ENCODE measurements at places on chromosomes 2 and 18.

GRCh38 chr2:65054749-65055421 is 1.3 kb upstream of the CEP68 start:
- DNase-seq = no peak

- no peak for DNase-seq
These were observed 418.2 kb upstream of the SLC39A10 start for GRCh38 chr2:195238826-195239225.

- DNase-seq = no peak
These were observed 588.4 kb downstream of the ARHGAP15 start for GRCh38 chr2:143717536-143718168.

GRCh38 chr18:3720159-3720558 is 270.2 kb downstream of the TGIF1 start:
- no peak for DNase-seq

GRCh38 chr2:230735884-230736283 is 23.2 kb downstream of the CAB39 start:
- no peak for DNase-seq

DNA sequence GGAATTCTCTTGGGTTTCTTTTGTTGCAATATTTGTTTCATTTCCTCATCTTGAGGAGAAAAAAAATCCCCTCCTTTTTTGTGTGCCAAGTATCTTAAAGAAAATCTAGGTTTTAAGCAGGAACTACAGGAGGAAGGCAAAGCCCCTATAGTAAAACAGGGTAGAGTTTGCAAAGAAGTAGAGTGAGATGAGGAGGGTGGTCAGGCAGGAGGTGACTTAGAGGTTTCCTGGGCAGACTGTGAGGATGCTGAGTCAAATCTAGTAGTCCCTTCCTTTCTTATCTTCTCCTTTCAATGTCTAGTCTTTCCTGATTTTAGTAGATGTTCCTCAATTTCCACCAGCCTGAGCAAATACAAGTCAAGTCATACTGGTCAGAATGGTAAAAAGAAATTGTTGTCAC is 222.5 kb downstream of the PMAIP1 start:
- DNase-seq = no peak

- no peak for DNase-seq
These were observed 192.5 kb upstream of the FAM98A start for GRCh38 chr2:33791625-33792024.

DNA sequence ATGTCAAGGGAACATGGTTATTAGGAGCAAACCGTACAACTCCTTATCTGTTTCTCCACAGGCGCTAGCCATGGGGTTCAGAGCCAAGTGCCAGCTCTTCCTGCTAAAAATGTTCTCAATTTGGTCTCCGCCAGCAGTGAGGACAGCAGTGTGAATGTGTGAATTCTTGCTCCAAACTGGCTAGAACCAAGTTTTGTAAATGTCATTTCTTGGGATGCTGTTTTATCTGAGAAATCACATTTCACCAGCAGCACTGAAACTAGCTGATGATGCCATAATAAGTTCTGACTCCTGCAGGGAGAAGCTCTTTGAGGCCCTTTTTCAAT is 140.6 kb upstream of the LGALSL start:
- DNase-seq = no peak

- no peak for DNase-seq
These were observed 1399.0 kb upstream of the ZEB2 start for GRCh38 chr2:145918951-145919350.

GRCh38 chr2:160417745-160418397 is 75.7 kb downstream of the RBMS1 start:
- no peak for DNase-seq

DNA sequence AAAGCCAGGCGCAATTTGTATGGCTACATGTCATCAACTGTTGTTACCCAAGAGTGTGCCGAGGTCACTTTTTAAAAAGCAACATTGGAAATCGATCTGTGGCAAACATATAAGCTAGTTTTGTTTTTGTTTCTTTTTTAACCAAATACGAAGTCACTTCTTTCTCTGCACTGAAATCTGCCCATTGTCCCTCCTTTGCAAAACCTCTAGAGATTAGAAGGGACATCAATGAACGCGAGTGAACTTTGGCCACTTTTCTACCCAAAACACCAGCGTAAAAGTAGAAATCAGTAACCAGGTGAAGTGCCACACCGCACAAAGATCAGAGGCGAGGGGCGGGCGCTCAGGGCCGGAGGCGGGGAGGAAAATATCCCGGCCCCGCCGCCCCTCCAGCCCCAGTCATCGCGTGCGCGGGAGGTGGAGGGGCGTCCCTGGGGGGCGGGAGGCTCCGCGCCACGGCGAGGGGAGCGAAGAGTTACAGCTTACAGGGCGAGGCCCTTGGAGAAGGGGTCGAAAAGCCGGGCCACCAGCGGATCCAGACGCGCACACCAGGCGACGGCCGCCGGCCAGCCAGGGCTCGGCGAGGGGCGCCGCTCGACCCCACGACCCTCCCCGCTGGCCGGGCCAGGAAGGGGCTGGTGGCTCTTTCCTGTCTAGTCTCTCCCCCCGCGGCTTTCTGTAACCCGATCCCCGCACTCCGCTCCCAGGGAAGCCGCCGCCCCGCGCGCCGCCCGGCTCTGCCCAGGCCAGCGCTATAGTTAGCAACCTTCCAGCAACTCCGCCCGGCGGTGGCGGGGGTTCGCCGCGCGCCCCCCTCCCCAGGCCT is 993 bp downstream of the RBMS1 start:
- peak; percentile 76 for DNase-seq

GRCh38 chr18:79921984-79922965 is 29.2 kb downstream of the SLC66A2 start:
- DNase-seq = no peak

GRCh38 chr2:222833410-222833809 is 27.4 kb upstream of the ACSL3 start:
- DNase-seq = no peak

DNA sequence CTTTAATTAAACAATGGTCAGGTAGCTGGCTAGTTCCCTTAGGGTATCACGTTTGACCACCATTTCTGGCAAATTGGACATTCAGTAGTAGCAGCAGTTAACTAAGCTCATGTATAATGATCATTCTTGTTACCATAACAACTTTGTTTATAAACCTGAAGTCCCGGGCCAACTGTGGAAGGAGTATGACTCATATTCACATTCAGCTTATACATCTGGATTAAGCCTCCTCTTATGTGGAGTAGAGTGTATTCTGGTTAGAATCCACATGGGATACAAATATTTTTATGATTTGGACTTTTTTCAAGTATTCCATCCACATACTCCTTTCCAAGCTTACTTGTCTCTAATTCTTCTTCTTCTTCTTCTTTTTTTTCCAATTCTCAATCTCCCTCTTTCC is 70.3 kb upstream of the ZSWIM2 start:
- DNase-seq = no peak

- no peak for DNase-seq
These were observed 14.1 kb downstream of the CTDP1 start for GRCh38 chr18:79693561-79694205.

DNA sequence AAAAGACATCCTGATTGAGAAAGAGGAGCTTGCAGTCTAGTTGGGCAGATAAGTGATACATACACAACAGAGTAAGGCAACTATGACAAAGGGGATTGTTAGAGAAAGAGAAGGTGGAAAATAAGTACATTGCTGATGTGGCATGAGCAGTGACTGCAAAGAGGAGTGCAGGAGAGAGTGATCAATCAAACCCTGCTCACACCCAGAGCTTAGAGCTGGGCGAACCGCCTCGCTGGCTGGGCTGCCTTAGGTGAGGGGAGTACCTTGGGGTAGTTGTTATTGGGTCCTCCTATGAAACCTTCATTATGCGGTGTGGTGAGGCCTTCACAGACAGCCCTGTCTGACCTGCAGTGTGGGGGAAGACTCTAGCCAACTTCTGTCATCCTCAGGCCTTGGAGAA is 161.7 kb downstream of the FHOD3 start:
- DNase-seq = no peak

DNA sequence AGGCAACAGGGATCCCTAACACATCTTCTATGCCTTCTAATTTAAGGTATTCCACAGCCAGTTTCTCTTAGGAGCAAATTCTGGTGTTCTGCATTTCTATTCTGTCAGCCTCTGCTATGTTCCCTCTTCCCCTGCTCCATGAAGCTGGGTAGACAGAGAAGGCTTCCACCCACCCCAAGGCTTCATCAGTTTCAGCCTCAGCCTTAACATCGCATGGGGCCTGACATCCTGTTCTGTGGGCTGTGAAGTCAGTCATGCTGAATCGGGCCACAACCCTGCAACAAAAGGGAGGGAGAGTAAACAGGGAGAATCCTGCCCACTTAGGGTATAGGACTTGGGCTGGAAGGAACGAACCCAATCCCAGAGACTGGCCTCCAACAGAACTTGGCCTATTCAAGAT is 70.6 kb upstream of the PPM1B start:
- DNase-seq = no peak

- DNase-seq = no peak
These were observed 976 bp upstream of the ACADL start for GRCh38 chr2:210226223-210226622.

GRCh38 chr18:77086034-77086433 is 46.5 kb downstream of the MBP start:
- DNase-seq = no peak

DNA sequence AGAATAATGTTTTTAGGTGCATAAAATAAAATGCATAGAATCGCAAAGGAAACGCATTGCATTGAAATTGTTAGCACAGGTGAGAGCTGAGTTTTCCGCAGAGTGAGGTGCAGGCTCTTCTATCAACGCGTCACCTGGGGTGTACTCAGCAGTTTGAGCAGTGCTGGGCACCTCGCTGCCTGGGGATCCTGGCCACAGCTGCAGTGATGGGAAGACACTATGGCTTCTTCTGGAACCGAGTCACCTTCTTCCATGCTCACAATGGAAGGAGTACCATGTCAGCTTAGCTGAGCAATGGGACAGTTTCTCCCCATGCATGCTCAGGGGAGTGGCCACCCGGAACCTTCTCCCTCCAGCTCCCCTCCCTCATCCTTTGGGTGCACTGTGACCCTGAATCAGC is 95.4 kb upstream of the OTOS start:
- no peak for DNase-seq

DNA sequence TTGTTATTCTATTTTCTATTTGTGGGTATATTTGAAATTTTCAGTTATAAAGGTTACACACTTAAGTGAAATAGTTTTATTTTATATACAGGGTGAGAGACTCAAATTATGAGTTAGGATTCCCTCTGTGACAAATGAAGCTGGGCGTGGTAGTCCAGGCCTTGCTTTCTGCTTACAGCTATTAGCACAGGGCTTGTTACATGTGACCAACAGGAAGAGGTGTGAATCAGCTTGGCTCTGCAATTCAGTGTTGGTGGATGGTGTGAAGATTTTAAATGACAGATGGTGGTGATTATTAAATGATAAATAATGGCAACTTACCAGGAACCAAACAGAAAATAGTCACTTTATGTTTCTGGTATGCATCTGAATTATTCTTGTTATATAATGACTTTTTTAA is 64.4 kb upstream of the NOSTRIN start:
- no peak for DNase-seq

- no peak for DNase-seq
These were observed 96.0 kb upstream of the OTOS start for GRCh38 chr2:240236217-240237111.

DNA sequence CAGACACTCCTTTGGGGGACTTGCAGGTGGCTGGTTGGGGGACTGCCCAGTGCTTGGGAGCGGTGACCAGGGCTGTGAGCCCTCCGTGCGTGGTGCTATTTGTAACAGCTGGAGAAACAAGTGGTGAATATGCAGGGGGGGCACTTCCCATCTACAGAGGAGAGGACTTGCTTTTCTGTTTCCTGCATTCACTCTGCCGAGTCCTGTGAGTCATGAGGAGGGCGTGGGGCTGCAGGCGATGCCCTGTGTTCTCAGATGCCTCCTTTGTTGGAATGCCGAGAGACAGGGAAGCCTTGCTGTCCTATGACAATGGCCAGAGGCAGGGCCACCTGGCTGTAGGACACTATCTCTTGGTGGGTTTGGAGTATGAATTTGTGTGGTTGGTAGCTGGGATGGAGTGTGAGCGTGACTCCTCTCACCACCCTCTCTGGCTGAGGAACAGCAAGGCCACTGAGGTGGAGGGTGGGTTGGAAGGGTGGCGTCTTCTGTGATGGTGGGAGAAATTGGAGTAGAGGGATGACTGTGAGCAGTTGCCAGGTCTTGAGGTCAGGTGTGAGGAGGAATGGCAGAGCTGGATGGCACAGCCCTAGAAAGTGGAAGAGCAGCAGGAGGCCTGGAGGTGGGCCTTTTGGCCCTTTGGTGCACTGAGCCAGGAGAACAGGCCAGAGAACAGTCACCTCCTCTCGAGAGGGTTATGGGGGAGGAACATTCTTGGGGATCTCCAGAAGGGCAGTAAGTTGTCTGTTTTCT is 24.3 kb downstream of the FHOD3 start:
- no peak for DNase-seq

GRCh38 chr2:218393750-218394290 is 5.8 kb upstream of the CTDSP1 start:
- peak; percentile 26 for DNase-seq

DNA sequence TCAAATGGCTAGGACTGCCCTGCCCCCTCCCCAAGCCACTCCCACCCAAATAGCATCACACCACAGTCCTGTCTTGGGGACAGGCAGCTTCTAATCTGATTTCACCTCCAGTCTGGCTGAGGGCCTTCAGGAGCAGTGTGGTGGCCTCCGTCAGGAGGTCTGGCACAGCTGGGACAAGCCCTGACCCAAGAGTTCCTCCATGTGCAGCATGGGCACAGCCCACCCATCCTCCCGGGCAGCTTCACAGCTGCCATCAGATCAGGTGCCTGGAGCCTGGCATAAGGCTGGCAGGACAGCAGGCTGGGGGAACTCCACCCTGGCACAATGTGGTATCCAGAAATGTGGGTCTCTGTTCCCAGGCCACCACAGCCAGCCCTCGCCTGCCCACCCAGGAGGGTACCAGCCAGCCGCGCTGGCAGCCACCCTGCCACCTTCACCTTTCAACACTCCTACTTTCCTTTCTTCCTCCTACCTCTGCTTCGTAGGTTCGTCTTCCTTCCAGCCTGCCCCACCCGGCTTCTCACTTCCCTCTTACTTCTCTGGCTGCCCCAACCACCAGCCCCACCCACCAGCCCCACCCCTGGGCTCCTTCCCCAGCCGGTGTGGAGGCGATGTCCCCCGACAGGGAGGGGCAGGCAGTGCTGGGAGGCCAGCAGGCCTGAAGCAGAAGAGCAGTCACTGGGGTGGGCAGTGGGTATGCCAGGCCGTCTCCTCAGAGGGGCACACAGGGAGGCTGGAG is at the start of gene CAPG:
CAPG (minus strand) TSS at position 522 of the 739 bp plus-strand sequence. CDS start 8,221 bp downstream, outside the sequence.
- peak; percentile 41 for DNase-seq

All from activated CD8-positive, alpha-beta memory T cell treated with anti-CD3 and anti-CD28 coated beads, Interleukin-2, amount 50 U/mL, for 4 hours (primary cell).